Bladder microvascular endothelial cell (primary cell): ENCODE measurements at places on chromosomes 5 and 9. TPM values are rescaled to one million over a fixed set of nuclear protein-coding genes. Genes with fewer than 3 reads are reported as not detected.

PHF24 gene
- total RNA-seq = not detected in 2 replicates

ADGRD2 gene
- under 0.01 TPM in 1 of 2 replicates, not detected in the other for total RNA-seq

NR2F1 gene
- total RNA-seq = 4.5 and 63.9 TPM in 2 replicates

S100Z gene
- not detected in 2 replicates for total RNA-seq

PCDHA6 gene
- 0.13 and 0.16 TPM in 2 replicates for total RNA-seq

SLC45A2 gene
- not detected in 2 replicates for total RNA-seq

NR4A3 gene
- 0.16 and 0.19 TPM in 2 replicates for total RNA-seq

PCDHGB2 gene
- total RNA-seq = 1.1 and 5.1 TPM in 2 replicates

CTSV gene
- 0.76 and 0.97 TPM in 2 replicates for total RNA-seq

ARRDC3 gene
- total RNA-seq = 75.6 and 75.9 TPM in 2 replicates

CCL27 gene
- total RNA-seq = 0.16 TPM in 1 of 2 replicates, not detected in the other
